ENCODE measurements at places on chromosomes 5 and 9. TPM values are rescaled to one million over a fixed set of nuclear protein-coding genes. Genes with fewer than 3 reads are reported as not detected.

GRCh38 chr9:19441730-19442129, 32.9 kb downstream of the ACER2 start:
- DNase-seq: no peak

DNA sequence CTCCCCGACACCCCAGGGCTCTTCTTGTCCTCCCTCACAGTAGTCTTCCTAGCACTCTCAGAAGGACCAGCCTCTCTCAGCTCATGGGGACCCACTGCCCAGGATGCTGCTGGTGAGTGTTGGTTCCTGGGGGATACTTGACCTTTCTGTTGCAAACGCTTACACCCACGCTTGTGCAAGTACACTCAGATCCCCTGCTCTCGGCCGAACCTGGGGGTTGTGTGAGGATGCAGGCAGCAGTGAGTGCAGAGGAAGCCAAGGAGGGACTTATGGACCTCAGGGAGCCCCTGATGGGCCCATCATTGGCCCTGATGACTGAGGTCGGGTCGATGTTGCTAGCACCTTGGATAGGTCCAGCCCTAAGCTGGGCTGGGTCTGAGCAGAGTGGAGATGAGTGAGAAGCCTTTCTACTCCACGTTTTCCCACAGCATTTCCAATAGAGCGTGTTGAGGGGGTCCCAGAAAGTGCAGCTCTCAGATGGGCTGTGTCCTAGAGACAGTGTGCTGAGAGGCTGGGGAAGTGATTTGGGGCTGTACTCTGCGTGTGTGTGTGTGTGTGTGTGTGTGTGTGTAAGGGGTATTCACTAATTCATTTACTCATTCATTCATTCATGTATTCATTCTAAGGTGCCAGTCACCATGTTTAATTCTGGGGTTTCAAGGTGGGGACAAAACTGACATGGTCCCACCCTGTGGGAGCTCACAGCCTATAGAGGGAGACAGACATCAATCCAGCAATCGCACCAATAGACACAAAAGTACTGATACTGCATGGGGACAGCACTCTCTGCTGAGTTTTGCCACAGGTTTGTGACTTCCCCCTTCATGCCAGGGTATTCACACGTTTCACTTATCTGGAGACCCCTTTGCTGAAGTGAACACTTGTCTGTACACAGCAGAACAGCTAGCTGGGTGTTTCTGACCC, 25.2 kb upstream of the PITX1 start:
- DNase-seq: no peak

DNA sequence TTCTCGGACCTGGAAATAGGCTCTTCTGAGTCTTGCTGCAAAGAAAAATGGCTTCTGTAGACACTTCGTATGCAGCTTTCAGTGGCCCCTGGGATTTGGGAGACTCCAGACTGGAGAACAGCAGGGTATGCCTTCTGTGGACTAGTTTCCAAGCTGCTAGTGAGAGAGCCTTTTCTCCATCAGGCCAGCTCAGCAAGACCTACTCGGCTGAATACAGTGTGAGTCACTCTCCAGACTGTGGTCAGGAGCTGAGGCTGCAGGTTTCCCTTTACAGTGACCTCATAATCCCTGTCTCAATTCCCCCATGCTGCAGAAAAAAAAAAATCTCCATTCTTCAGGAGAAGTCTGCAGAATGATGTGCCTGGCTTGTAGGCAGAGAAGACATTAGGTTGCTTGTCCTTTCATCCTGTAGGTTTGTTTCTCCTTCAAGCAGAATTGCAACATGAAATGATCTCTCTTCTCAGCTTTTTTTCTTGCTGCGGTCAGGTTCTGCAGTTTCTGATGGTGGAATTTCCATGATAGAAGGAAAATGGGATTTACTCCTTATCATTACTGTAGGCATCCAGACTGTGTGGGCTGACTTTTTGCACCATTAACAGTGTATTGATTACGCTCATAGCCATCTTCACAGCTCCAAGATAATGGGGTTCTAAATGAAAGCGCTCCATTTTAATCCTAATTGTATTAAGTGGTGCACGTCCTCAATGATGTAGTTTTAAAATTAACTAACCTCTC, 78.3 kb upstream of the TNFSF8 start:
- no peak for DNase-seq

GRCh38 chr5:133854554-133854953, 113.9 kb downstream of the C5orf15 start:
- no peak for DNase-seq

- DNase-seq: no peak
These were observed 33.9 kb downstream of the CNOT8 start for GRCh38 chr5:154892369-154892771.

DNA sequence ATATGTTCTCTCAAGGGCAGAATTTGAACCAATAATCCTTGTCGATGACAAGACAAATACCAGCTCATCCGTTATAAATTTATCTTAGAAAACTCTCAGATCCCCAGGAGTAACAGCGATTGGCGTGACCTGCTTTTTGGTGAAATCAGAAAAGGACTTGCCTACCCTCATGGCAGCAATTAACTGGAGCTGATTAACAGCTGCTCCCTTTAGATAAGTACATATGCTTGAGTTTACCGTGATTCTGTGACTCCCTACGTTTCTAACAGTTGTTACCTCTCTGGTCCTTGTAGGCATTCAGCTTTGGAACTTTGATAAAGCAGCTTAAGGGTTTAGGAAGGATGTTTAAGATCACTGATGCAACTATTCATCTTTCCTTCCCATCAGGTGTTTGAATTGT, 2.6 kb downstream of the INVS start:
- DNase-seq: no peak

- no peak for DNase-seq
These were observed 62.7 kb upstream of the GGTA1 start for GRCh38 chr9:121562301-121562700.

- no peak for DNase-seq
These were observed 69.6 kb upstream of the TMED7 start for GRCh38 chr5:115695310-115695880.

DNA sequence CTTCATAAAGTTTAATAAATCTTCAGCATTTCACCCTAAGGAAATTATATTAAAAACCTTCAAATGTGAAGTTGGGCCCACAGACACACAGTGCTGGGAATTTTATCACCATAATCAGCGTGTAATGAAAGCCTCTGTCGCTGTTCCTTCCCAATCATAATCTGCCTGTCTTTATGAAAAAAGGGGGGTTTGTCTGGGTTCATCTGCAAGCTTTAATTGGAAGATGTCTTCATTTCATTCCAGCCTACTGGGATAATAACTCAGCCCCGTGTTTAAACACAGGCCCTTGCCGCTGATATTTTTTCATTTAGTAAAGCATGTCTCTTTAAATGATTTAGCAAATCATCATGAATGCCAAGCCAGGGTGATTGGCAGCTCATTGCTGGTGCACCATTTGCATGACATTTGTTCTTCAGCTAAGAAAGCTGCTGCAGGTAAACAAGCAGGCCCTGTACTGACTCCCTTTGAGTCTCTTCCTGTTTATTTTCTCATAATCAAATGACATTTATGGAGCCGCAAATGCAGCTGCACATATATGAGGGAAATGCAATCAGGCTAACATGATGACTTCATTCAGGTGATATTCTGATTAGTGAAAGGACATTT, 362.9 kb upstream of the TLE4 start:
- no peak for DNase-seq

DNA sequence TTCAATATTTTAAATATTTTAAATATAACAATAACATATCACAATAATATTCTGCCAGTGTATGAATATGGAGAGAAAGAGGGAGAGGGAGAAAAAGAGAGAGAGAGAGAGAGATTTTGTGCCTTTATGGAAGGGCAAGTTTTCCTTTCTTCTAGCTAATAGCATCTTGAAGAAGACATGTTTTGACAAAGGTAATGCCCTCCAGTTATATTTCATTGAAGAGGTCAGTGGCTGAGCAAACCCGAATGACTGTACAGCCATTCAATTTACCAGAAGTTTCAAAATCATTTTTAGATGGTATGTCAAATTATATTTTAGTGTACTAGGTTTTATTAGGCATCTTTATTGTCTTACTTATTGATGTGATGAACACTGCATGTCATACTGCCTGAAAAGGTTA, 139.3 kb downstream of the EMB start:
- DNase-seq: no peak

DNA sequence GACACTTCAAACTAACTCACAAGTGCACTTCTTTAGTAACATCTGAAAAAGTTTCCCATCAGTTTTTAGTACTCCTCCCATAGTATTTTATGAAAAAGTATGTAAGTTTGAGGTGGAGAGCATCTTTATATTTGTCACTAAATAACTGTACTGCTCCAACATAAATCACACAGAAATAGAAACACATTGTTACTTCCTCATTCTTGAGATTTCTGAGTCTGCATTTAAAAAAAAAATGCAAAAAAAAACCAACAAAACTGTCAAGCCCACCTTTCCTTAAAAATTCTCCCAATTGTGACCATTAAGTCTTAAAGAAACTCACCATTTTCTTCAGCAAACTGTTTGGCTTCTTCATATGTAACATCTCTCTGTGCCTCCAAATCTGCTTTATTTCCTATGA, 18.7 kb downstream of the RAB14 start:
- no peak for DNase-seq

- DNase-seq: no peak
These were observed 40.2 kb downstream of the STARD4 start for GRCh38 chr5:111472096-111472495.

GRCh38 chr5:50709471-50709870, 43.0 kb downstream of the PARP8 start:
- DNase-seq: no peak

GRCh38 chr5:61768692-61769281, 436.7 kb downstream of the ZSWIM6 start:
- DNase-seq: peak; percentile 53

DNA sequence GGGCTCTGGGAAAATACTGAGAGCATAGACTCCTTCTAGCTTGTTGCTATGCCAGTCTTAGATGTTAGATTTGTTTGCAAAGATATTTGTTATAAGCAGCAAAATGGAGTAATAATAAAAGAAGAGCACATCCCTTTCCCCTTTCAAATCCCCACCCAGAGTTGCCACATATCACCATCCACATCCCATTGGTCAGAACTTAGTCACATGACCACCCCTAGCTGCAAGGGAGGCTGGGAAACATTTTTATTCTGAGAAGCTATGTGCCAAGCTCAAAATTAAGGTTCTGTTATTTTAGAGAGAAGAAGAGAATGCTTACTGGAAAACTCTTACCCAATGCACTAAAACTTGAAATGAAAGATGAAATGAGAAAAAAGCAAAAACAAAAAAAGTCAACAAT, 193.9 kb upstream of the MVB12B start:
- no peak for DNase-seq

- DNase-seq: no peak
These were observed 196.7 kb downstream of the RGS3 start for GRCh38 chr9:113660196-113660595.

GRCh38 chr5:38463634-38464521, 92.6 kb downstream of the LIFR start:
- DNase-seq: no peak

GRCh38 chr5:152551061-152551460, 146.0 kb upstream of the NMUR2 start:
- DNase-seq: no peak

DNA sequence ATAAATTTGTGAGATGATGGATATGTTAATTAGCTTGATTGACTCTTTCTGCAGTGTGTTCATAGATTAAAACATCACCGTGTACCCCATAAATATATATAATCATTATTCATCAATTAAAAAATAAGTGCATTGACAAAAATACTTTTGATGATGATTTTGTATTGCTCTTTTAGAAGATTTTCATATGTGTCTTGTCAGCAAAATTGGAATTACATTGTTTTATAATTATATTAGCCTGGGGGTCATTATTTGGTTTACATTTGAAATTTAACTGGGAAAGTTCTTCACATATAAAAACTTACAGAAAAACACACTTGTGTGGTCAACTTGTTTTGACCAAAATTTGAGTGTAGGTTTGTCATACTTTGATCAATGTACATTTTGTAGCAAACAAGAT, 614.6 kb upstream of the ITGA1 start:
- no peak for DNase-seq

DNA sequence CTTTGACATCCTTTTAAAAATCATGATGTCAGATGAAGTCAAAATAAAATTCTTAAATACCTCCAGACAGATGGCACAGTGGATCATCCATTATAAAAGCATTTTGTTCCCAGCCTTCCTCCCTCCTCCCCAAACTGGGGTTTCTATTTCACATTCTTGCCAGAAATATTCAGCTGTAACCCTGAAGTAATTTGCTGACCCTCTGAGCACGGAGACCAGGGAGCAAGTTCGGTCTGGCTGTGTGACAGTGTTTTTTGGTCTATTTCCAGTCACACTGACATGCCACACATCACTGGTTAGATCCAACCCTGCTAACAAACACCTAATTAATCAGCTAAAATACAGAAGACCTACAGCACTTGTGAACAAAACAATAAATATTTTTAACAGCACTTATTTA, 126.2 kb upstream of the DMRT1 start:
- no peak for DNase-seq

DNA sequence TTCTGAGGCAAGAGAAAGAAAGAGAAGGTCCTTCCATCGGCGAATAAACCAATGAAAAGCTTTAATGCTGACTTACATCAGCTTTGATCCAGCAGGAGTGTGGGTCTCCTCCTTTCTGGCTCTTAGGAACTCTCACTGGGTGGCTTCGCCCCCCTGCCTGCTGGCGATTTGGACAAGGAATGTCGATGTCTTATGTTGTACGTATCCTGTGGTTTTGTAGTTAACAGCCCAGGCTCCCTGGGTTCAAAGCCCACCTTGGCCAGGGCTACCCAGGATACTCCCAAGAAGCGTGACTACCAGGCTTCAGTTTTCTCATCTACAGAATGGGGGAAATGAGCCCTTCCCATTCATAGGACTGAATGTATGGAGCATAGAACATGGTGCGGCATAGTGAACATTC, 124.2 kb downstream of the ROR2 start:
- DNase-seq: no peak

DNA sequence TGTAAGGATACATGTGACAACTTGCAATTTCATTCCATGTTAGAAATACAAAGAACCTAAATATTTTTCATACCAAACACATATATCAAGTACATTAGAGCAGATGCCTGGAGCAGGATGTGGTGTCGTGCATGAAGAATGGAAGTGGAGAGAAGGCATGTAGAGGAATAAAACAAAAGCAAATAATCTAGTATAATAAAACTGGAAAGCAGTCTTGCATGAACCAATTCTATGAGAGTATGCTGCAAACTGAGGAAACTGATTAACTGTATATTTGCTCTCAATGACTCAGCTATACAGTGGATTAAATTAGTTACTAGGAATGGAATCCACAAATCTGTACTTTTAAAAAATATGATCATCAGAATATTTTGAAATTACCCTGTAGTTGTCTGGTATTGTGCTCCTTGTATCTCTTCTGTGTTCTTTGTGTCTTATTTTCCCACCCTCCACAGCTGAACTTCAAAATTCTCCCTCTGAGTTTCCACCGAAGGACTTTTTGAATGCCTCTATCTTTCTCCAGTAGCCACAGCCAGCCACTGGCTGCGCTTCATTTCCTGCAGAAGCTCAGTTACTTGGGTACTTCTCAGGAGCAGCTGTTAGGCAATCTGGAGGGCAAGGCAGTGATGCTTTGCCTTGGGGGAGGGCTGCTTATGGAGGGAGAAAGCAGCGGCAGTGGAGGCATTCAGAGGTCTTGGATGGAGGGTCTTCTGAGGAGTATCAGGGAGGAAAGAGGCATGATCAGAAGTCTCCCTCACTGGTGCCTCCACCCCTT, 608.0 kb downstream of the BRINP1 start:
- DNase-seq: no peak

The IFNA13 gene
- not detected for total RNA-seq

The GAS1 gene
- total RNA-seq: 11.2 TPM

The PLEKHG4B gene
- 6.8 TPM for total RNA-seq

The DIRAS2 gene
- total RNA-seq: not detected

The SLC12A7 gene
- total RNA-seq: 24.5 TPM

The POU5F2 gene
- total RNA-seq: 0.64 TPM

The SLC36A2 gene
- total RNA-seq: not detected

The PRLR gene
- total RNA-seq: 0.21 TPM

The GAPT gene
- 1.4 TPM for total RNA-seq

The CXCL14 gene
- total RNA-seq: 0.13 TPM

The SAP30L gene
- 40.8 TPM for total RNA-seq
